Tibial artery (tissue), 4 donors: ENCODE measurements at places on chromosomes 2 and 18.

DNA sequence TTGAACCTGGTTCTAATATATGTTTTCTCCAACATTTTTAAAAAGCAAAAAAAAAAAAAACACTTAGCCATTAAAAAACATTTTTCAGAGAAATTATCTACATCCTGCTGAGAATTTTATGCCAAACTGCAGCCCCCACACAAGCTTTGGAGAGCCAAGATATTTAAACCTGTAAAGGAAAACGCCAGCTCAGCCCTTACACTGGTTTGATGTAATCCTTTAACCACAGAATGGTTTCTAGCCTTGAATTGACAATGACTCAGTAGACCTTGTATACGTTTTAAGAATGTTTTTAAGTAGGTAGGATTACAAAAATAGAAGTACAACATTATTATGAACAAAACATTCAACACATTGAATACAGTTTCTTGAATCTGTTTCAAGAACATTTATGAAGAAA lies 113.6 kb downstream of the BABAM2 start:
- no peak for DNase-seq

DNA sequence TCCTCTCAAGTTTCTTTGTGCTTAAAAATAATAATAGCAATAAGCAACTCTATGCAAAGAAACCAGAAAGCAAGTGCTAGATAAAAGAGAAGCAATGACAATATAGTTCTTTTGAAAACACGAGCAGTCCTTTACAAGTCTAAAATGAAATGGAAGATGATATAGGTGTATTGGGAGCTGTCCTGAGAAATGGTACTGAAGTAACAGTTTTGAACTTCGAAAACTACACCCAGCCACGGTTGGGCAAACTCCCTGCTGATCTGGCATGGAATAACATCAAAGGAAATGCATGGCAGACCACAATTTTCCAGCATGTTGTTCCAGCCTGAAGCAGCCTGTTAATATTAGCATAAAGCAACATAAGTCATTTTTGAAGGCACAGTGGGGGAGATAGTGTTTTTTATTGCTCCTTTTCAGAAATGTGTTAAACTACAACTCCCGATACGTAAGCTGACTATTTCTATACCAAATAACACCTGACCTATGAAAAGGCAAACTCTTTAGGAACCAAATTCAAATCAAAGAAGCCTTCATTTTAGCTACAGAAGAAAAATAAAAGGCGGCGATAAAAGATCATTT lies 596.1 kb upstream of the KLHL29 start:
- no peak for DNase-seq

DNA sequence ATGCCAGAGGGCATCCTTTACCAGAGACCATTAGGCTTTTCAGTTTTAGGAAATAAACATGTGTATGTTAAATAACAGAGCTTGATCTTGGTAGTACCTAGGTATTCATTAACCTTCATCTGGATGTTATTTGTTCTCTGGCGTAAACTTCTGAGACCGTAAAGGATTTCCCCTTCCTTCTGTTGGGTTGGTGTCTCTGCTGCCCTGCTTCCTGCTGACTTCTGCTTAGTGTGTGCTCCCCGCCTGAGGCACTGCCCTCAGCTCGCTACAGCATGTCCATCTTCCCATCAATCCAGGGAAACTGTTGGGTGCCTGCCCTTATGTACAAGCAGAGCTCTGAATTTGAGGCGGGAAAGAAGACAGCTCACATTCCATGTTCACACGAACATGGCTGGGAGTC lies 177.9 kb downstream of the TPGS2 start:
- no peak for DNase-seq

DNA sequence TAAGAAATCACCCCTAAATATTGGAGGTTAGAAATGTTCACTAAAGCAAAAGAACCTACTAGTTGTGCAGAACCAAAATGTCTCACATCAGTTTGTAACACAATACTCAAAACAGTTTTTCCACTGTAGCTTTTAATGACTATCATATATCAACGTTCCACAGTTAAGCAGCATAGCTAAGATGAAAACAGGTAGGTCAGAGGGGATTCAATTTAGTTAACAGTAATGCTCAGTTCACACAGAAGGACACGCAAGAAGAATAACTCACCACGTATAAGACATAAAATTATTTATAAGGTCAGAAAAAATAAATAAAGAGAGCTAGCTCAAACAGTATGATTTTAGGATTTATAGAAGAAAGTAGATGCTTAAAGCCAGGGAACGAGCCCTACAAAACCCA lies 118.9 kb upstream of the CCDC150 start:
- DNase-seq = no peak

GRCh38 chr2:204483608-204484081 lies 61.6 kb upstream of the PARD3B start:
- DNase-seq = no peak

DNA sequence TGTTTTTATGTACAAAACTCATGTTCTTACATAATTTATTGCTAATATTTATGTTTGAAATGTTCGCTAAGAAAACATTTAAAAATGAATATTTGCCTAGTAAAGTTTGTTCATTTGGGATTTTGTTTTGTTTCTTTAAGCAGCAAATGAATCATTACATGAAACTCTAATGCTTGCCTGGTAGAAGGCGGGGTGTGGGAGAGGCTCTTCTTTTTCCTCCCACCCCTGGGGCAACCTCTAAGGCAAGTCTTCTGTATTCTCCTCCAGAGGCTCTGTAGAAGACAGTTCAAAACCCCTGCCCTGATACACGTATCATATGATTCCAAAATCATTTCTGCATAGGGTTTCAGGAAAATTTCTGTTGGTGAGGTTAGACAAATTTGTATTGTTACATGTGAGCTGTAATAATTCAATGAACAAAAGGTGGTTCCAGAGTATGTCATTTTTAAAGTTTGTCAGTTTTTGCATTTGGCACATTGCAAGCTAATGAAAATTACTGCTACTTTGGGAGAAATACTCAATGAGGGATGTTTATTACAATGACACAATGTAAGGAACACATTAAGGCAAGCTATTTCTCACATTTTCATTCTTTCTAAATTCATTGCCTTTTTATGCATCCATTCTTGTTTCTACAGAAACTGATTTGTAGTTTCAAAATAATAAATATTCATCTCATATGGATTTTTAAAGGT lies 302.3 kb upstream of the UBE2E3 start:
- no peak for DNase-seq

- no peak for DNase-seq
Observed at GRCh38 chr2:162166174-162166573, 14.1 kb upstream of the GCG start.

- no peak for DNase-seq
Observed at GRCh38 chr2:133867166-133867565, 298.9 kb upstream of the NCKAP5 start.

DNA sequence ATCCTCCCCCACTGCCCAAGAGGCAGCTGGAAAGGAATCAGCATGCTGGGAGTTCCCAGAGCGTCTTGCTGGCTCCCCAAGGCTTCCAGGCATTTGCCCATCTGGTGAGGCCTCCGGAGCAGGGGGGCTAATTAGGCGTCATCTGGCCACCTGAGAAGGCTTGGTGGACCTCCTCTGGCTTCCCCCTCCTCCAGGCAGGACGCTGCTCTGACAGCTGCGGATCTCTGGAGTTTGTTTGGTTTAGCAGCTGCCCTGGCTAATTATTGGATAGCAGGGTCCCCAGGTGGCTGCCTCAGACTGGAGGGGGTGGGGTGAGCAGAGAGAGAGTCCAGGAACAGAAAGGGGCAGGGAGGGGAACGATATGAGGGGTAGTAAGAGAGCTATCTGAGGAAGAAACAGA lies 425.2 kb upstream of the MEX3C start:
- no peak for DNase-seq

DNA sequence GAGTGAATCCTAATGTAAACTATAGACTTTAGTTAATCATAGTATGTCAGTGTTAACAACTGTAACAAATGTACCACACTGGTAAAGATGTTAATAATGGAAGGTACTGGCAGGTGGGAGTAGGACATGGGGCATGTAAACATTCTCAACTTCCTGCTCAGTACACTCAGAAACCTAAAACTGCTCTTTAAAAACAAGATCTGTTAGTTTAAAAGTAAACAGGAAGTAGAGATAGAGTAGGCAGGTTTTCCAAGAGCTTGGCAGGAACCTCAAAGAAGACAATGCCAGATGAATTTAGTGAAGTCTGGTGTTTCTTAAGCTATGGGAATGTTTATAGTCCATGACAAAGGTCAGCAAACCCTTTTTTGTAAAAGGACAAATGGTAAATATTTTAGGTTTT lies 46.6 kb downstream of the CCDC138 start:
- no peak for DNase-seq

DNA sequence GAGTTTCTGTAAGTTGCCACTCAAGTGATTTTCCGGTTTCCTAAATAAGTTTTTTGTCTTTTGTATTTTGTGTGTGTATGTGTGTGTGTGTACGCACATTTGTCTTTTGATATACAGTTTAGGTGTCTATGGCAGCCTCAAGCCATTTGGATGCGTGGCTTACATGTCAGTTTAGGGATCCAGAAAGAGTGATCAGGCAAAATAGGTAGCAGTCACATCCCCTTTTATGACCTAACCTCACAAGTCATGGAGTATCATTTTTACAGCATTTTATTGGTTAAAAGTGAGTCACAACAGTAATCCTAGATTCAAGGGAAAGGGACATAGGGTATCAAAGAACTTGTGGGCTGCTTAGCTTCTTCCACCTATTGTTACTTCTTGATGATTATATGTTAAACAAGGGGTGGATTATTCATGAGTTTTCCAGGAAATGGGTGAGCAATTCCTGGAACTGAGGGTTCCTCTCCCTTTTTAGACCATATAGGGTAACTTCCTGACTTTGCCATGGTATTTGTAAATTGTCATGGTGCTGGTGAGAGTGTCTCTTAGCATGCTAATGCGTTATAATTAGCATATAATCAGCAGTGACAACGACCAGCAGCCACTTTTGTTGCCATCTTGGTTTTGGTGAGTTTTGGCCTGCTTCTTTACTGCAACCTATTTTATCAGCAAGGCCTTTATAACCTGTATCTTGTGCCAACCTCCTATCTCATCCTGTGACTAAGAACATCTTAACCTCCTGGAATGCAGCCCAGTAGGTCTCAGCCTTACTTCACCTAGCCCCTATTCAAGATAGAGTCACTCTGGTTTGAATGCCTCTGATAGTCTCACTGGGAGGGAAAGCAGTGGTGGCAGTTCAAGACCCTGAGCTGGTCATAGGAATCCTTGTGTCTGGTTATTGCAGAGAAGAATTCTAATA lies 8.6 kb upstream of the SOCS6 start:
- DNase-seq = no peak

DNA sequence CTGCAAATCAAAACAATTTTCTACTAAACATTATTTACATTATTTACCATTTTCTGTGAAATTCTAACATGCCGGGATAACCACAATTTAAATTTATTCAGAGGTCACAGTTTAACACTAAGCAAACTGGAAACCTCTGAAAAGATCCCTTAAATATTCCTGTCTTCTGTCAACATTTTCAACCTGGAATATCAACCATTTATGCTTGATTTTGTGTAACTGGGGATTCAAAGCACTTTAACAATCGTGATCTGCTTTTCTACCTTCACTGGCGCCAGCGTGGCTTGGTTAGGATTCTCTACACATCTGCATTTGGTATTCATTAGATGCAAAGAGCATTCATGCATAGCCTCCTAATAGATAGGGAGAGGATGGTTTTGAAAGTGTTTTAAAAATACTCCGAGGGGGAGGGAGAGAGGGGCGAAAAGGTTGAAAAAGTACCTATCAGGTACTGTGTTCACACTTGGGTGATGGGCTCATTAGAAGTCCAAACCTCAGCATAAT lies 59.9 kb upstream of the RAB12 start:
- DNase-seq = no peak

GRCh38 chr2:143312441-143312840 lies 183.2 kb downstream of the ARHGAP15 start:
- no peak for DNase-seq

DNA sequence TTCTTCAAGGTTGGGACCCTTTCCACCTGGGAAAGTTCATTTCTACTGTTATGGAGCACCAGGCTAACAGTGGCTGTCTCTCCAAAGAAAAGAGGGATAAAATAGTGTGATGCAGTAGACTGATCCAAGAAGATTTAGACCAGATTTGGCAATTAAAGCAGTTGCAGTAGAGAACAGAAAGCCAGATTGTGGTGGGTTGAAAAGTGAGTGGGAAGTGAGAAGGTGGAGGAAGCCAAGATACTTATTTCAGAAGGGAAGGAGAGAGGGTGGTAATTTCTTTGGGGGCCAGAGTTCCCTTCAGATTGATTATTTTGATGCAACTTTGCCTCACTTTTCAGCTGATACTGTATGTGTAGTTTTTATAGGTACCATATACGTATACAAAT lies 8.0 kb downstream of the MYL12B start:
- DNase-seq = no peak

- DNase-seq = no peak
Observed at GRCh38 chr2:119174216-119174992, 15.9 kb upstream of the C1QL2 start.

- DNase-seq = no peak
Observed at GRCh38 chr2:25056098-25056821, 14.4 kb downstream of the EFR3B start.

- DNase-seq = no peak
Observed at GRCh38 chr18:13159579-13159978, 59.0 kb upstream of the LDLRAD4 start.

DNA sequence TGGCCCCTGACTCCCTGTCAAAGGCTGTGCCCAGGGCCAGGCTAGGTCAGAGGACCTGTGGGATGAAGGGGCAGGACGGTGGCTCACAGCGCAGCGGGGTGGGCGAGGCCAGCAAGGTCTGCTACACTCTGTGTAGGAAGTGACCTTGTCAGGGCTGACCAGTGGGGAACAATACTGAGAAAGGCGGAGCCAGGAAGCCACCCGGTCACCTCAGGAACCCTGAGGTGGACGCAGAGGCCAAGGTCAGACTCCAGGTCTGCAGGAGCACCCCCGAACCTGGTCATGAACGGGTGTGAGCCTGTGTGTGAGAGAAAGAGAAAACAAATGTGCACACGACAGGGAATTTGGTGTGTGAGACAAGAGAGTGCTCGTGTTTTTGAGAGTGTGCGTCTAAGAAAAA lies 72.3 kb downstream of the SMAD7 start:
- peak; percentile 63 for DNase-seq

GRCh38 chr2:129913695-129914495 lies 65.6 kb upstream of the RAB6C start:
- no peak for DNase-seq

GRCh38 chr2:207142461-207142860 lies 23.3 kb downstream of the KLF7 start:
- DNase-seq = no peak

GRCh38 chr18:30925795-30926194 lies 116.7 kb downstream of the DSC3 start:
- DNase-seq = no peak

- no peak for DNase-seq
Observed at GRCh38 chr2:199956062-199956380, 639 bp downstream of the MAIP1 start.

GRCh38 chr2:120797421-120798221 lies 62.0 kb downstream of the GLI2 start:
- no peak for DNase-seq

- no peak for DNase-seq
Observed at GRCh38 chr2:201255408-201256033, 4.8 kb upstream of the CASP8 start.

DNA sequence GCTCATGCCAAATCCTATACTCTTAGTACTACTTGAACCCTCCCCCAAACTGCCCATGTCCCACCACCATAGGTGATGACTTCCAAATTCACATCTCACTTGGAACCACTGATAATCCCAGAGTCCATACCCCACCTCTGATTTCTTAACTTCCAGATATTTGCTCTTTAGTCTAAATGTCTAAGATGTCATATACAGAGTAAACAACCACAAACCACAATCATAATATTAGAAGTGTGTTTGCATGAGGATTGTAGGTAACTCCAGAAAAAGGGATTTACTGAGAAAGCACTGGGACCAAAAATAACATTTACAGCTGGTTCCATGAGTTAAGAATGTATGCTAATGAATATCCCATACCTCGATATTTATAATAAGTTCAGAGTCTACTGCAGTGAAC lies 146.2 kb downstream of the ZNF385B start:
- DNase-seq = no peak
